Lower lobe of right lung (tissue), 2 donors: ENCODE measurements at places on chromosomes 13 and 19. TPM values are rescaled to one million over a fixed set of nuclear protein-coding genes. Genes with fewer than 3 reads are reported as not detected.

OVOL3 gene
- not detected for total RNA-seq

TEX101 gene
- total RNA-seq = not detected

ZNF440 gene
- 21.7 TPM for total RNA-seq

C5AR2 gene
- total RNA-seq = 6.4 TPM

GRAMD1A gene
- 90.7 TPM for total RNA-seq

PTPRS gene
- 107 TPM for total RNA-seq

CEACAM7 gene
- total RNA-seq = not detected

JOSD2 gene
- 40.4 TPM for total RNA-seq

LGI4 gene
- total RNA-seq = 6.3 TPM

PDE4C gene
- total RNA-seq = 9.6 TPM

CYP2A7 gene
- 0.68 TPM for total RNA-seq

UQCR11 gene
- 164 TPM for total RNA-seq

ZNF43 gene
- total RNA-seq = 14.8 TPM

MBD3L3 gene
- not detected for total RNA-seq

RDH8 gene
- total RNA-seq = not detected

MOB3A gene
- 69.2 TPM for total RNA-seq

ACTL9 gene
- total RNA-seq = not detected

IFNL4 gene
- not detected for total RNA-seq

KCNN4 gene
- total RNA-seq = 3.6 TPM

DNA sequence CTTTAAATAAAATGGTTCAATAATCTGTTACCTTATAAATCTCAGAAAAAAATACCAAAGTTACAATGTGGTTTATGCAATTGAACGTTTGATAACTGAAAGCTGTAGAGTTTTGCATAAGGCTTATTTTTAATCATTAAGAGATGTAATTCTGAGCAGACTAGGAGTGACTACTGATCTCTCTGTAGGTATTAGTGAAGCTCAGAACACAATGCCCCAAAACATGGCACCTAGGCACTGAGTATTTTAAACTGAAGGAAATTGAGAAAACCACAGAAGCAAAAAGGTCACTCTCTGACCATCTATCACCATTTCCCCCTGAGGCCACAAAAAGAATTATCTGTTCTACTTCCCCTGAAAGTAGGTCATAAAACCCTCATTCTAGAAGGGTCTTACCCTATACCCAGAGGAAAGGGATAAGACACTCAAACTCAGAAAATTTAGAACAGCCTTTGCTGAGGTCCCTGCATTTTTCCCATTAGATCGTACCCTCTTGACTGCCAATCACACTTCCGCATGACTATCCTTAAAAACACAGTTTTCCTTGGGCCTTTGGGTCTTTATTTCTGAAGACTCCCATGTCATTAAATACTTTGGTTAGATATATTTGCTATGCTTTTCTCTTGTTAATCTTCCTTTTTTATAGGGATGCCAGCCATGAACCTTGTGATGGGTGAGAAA lies 158.1 kb downstream of the PCDH9 start:
- no peak overlapping the region for H3K4me3 ChIP-seq
- no peak for DNase-seq
- H3K4me1 ChIP-seq = no peaks in the 10 kb centered on the region
- no peaks in the 10 kb centered on the region for H3K27me3 ChIP-seq
- H3K27ac ChIP-seq = no peak overlapping the region

DNA sequence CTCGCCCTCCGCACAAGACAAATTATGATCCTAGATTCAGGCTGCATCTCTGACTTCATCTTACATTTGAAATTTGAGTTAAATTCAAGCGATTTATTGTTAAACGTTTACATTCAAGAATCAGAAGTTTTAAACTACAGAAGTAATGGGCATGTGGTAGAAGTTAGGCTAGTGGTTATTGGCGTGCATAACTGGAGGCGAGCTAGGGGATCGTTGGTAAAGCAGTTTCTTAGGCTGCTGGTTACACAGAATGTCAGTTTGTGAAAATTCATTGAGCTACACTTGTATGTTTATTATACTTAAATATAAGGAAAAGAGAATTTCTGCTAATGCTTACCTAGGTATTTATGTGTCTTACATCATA lies 733 bp upstream of the CDX2 start:
- no peak overlapping the region for H3K27ac ChIP-seq
- peaks cover 100% of the 10 kb centered on the region for H3K27me3 ChIP-seq
- H3K4me1 ChIP-seq = peaks cover 22% of the 10 kb centered on the region
- H3K36me3 ChIP-seq = no peaks in the 10 kb centered on the region

GRCh38 chr13:42625611-42626010 lies 51.7 kb downstream of the TNFSF11 start:
- no peaks in the 10 kb centered on the region for H3K27me3 ChIP-seq
- H3K36me3 ChIP-seq = no peaks in the 10 kb centered on the region
- no peak overlapping the region for H3K4me3 ChIP-seq
- DNase-seq = no peak
- H3K4me1 ChIP-seq = no peaks in the 10 kb centered on the region

- no peaks in the 10 kb centered on the region for H3K4me1 ChIP-seq
- peaks cover 4% of the 10 kb centered on the region for H3K27me3 ChIP-seq
Observed at GRCh38 chr13:51113186-51113881, 2.3 kb upstream of the C13orf42 start.

- H3K27me3 ChIP-seq = no peaks in the 10 kb centered on the region
- peak; percentile 88 for DNase-seq
- peaks cover 86% of the 10 kb centered on the region for H3K36me3 ChIP-seq
Observed at GRCh38 chr19:46704379-46705076, 12.4 kb downstream of the PRKD2 start.

- H3K4me1 ChIP-seq = peaks cover 24% of the 10 kb centered on the region
- no peaks in the 10 kb centered on the region for H3K36me3 ChIP-seq
- H3K4me3 ChIP-seq = no peak overlapping the region
- no peaks in the 10 kb centered on the region for H3K27me3 ChIP-seq
- H3K27ac ChIP-seq = no peak overlapping the region
Observed at GRCh38 chr19:6797646-6798045, 25.1 kb downstream of the VAV1 start.

GRCh38 chr19:8609279-8610040 lies 1.1 kb downstream of the ADAMTS10 start:
- H3K36me3 ChIP-seq = peaks cover 6% of the 10 kb centered on the region
- H3K27me3 ChIP-seq = peaks cover 6% of the 10 kb centered on the region
- peak overlapping the region; percentile 82 for H3K27ac ChIP-seq
- peak overlapping the region; percentile 66 for H3K4me3 ChIP-seq
- H3K4me1 ChIP-seq = peaks cover 20% of the 10 kb centered on the region

GRCh38 chr13:111908361-111908760 lies 158.6 kb upstream of the SOX1 start:
- no peaks in the 10 kb centered on the region for H3K36me3 ChIP-seq
- DNase-seq = no peak
- H3K4me1 ChIP-seq = no peaks in the 10 kb centered on the region
- H3K27ac ChIP-seq = no peak overlapping the region

GRCh38 chr19:35882114-35882832 lies 13.9 kb downstream of the APLP1 start:
- peaks cover 8% of the 10 kb centered on the region for H3K27me3 ChIP-seq
- DNase-seq = no peak
- H3K27ac ChIP-seq = no peak overlapping the region
- H3K4me3 ChIP-seq = no peak overlapping the region

GRCh38 chr13:109394311-109394988 lies 391.9 kb downstream of the IRS2 start:
- no peaks in the 10 kb centered on the region for H3K27me3 ChIP-seq
- no peaks in the 10 kb centered on the region for H3K36me3 ChIP-seq
- no peak for DNase-seq
- no peaks in the 10 kb centered on the region for H3K4me1 ChIP-seq
- no peak overlapping the region for H3K27ac ChIP-seq
- no peak overlapping the region for H3K4me3 ChIP-seq

- peaks cover 54% of the 10 kb centered on the region for H3K4me1 ChIP-seq
- no peak for DNase-seq
- no peak overlapping the region for H3K4me3 ChIP-seq
- no peaks in the 10 kb centered on the region for H3K27me3 ChIP-seq
Observed at GRCh38 chr13:75788481-75788981, 152.4 kb downstream of the LMO7 start.

DNA sequence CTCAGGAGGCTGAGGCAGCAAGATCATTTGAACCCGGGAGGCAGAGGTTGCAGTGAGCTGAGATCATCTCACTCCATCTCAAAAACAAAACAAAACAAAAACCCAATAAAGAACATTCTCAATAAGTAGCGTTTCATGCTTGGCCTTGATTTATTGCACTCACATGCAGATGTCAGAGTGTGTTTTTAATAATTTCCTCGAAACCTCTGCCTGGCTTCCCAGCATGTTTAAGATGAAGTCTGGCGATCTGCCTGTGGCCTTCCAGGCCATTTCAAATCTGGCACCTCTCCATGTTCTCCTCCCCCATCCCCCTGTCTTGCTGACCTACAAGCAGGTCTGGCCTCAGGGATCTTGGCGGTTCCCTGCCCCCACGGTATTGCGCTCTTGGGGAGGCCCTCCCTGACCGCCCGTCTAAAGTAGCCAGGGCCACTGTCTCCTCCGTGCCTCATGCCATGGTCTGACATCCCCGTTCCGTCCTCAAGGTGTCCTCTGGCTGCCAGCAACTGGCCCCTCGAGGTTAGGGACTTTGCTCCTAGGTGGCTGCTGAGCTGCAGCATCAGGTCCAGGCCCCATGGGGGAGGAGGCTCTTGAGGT lies 1.6 kb downstream of the WDR88 start:
- no peak overlapping the region for H3K27ac ChIP-seq
- H3K4me1 ChIP-seq = no peaks in the 10 kb centered on the region
- H3K4me3 ChIP-seq = no peak overlapping the region
- H3K27me3 ChIP-seq = peaks cover 39% of the 10 kb centered on the region
- H3K36me3 ChIP-seq = peaks cover 33% of the 10 kb centered on the region

- H3K4me1 ChIP-seq = peaks cover 11% of the 10 kb centered on the region
- no peak overlapping the region for H3K4me3 ChIP-seq
- H3K27me3 ChIP-seq = no peaks in the 10 kb centered on the region
- H3K27ac ChIP-seq = peak overlapping the region; percentile 62
- H3K36me3 ChIP-seq = no peaks in the 10 kb centered on the region
Observed at GRCh38 chr19:45245826-45246225, 619 bp upstream of the EXOC3L2 start.

DNA sequence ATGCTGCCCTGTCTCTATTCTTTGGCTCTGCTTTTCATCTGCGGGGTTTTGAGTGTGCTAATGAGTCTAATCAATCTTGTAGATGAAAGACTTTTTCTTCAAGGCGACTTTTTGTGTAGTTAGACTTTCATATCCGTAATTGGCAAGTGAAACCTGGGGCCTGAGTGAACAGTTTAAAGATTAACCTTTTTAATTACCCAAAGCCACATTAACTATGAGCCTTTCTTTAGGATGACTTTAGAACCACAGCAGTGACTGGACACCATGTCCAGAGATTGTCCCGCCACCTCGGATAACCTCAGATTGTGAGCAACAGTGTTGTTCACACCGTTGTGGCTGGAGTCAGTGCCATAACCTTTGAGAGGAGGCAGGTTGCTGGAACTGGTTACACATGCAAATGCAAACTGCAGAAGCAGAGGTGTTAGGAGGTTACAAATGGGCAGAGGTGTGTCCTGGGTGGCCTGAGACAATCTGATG lies 58.7 kb downstream of the SIAH3 start:
- H3K4me3 ChIP-seq = no peak overlapping the region
- no peaks in the 10 kb centered on the region for H3K36me3 ChIP-seq
- no peak for DNase-seq

DNA sequence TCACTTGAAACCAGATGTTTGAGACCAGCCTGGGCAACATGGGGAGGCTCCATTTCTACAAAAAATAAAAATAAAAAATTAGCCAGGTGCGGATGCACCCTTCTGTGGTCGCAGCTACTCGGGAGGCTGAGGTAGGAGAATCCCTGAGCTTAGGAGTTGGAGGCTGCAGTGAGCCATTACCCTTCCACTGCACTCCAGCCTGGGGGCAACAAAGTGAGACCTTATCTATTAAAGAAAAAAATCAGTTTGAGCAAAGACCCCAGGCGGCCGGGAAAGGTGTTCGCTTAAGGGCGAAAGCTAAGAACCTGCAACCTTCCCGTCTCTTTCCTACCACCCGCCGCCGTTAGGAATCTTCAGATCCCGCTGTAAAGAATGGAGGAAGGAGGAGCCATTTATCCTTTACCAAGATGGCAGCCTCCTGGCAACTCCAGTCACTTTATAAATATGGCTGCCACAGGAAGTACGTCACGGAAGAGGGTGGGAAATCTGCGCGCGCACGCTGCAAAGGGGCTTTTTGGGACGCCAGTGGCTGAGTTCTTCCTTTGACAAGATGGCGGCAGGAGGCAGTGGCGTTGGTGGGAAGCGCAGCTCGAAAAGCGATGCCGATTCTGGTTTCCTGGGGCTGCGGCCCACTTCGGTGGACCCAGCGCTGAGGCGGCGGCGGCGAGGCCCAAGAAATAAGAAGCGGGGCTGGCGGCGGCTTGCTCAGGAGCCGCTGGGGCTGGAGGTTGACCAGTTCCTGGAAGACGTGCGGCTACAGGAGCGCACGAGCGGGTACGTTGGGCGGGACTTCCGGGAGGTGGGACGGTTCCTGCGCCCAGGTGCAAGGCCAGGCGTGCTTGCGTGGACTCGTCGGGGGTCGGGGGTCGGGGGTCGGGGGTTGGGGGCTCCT lies at the start of gene NOP53:
Gene NOP53, plus strand, starts transcription at position 537 of the 892 bp plus-strand sequence. Its CDS starts 14 bp downstream, at position 551.
- no peaks in the 10 kb centered on the region for H3K27me3 ChIP-seq
- H3K27ac ChIP-seq = peak within 1 kb of the TSS; percentile 96
- H3K4me1 ChIP-seq = peaks cover 42% of the 10 kb centered on the region
- peak within 1 kb of the TSS; percentile 77 for H3K4me3 ChIP-seq
- peak; percentile 95 for DNase-seq

DNA sequence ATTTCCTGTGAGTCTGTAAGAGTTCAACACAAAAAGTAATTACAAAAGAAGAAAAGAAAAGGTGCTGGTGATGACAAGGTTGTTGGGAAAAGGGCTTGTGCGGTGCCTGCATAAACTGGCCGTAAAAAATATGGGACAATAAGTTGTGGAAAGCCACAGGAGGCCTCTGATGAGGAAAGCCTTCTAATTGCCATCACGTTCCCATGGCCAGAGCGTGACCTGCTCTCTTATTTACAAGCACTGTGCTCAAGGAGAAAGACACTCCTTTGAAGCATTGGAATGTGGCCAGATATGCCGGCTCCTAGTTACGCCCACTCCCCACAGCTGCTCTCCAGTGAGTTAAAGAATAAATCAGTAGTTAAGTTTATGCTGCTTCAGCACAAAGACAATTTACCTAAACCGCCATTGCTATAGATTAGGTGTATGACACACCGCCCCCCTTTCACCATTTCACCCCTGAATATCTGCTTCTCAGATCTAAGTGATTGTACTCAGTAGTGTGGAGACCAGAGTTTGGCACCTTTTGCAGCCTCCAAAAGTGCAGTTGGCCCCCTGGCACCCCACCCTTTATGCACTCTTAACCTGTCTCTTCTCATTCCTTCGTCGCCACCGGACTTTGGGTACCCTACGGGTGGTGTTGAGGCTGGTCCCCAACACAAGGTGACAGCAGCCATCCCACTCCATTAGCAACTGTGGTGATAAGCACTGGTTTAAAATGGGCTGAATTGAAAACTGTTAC lies 8.1 kb upstream of the PGLYRP1 start:
- no peaks in the 10 kb centered on the region for H3K4me1 ChIP-seq
- DNase-seq = no peak
- H3K36me3 ChIP-seq = no peaks in the 10 kb centered on the region
- H3K4me3 ChIP-seq = no peak overlapping the region
- no peak overlapping the region for H3K27ac ChIP-seq
